ENCODE measurements at places on chromosomes 5 and 9. TPM values are rescaled to one million over a fixed set of nuclear protein-coding genes. Genes with fewer than 3 reads are reported as not detected.

- DNase-seq: no peak
Observed at GRCh38 chr5:40984884-40985283, 75.6 kb downstream of the C7 start.

DNA sequence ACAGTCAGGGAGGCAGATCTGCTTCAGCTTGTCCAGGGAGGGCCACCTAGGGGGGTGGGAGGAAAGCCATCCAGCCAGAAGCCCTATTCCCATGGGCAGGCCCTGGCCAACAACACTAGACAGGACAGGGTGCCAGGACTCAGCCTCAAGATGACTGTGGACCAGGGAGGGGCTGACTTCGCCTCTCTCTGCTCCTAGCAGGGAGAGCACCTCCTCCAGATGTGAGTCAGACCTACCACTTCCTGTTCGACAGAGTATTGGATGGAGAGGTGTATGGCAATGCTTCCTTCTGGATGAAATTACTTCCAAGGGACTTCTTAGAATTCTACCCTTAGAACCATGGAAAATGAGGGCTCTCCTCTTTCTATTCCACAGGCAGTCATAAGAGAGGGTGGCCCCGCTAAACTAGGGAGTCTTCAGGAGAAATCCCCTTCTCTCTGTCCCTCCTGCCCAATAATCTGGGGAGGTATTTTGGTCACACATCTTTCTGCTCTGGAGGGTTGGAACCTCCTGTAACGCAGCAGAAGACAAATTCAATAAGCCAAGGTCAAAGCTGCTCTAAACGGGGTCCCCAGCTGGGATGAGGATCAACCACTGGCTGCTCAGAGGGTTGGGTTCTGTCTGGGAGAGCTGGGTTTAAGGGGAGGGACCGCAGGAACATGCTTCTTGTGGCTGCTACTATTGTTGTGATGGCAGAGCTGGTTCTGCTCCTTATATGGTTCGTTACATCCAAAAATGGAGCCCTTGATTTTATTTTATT lies 23.2 kb upstream of the RCL1 start:
- DNase-seq: no peak

Gene DND1
- total RNA-seq: 0.82 TPM

Gene SHOC1
- total RNA-seq: not detected

GRCh38 chr9:109986521-109986991 lies 206.6 kb downstream of the PALM2AKAP2 start:
- DNase-seq: no peak

GRCh38 chr9:92003308-92004044 lies 53.4 kb upstream of the ROR2 start:
- DNase-seq: no peak

Gene PTGDS
- total RNA-seq: 61.1 TPM

Gene PGM5
- 3.3 TPM for total RNA-seq

Gene NOXA1
- 1.2 TPM for total RNA-seq

DNA sequence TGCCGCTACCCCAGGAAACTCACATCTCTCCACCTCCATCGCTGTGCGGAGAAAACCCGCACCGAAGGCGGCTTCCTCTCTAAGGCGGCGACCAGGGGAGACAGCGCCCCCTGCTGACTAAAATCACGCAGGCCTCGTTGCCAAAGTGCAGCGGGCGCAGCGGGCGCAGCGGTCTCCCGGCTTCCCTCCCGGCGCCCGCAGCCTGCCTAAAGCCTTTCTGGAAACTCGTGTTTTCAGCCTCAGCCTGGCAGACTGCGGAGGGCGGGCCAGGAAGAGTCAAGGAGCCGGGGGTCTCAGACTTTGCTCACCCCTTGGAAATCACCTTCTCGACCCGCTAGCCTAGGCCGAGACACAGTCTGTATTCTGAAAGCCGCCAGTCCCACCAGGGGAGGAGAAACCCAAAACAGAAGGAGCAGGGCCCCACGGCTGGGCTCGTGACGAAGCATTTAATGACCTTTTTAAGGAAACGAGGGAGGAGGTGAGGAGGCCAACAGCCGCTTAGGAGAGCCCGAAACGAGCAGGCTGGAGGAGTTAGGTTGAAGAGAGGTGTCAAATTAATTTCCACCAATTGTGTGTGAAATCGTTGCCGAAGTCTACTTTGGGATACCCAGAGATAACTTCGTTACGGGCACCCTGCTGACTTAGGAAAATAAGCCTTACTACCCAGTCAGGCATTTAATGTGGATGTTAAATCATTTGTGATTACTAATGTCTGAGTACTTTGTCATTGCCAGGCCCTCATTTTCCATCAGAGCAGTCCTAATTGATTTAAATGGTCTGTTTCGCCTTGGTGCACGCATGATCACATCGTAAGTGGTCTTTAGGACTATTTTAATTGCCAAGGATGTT lies 7.3 kb upstream of the FOXB2 start:
- DNase-seq: no peak

GRCh38 chr9:22124263-22125011 lies 115.3 kb upstream of the CDKN2B start:
- no peak for DNase-seq

DNA sequence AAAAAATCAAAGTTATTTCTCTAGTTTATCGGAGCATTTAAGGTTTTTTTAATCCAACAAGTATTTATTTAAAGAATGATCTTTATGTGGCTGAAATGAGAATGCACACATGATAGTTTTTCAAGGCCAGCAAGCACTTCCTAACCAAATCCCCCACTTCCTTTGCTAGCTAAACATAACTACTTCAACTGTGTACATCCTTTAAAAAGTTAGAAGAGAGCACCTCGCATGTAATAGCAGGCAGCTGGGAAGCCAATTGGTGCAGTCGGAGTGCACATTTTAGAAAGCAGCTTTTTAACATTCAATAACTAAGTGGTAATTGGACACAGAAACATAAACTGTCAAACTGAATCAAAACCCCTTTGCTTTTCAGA lies 245.7 kb downstream of the BNC2 start:
- DNase-seq: no peak

DNA sequence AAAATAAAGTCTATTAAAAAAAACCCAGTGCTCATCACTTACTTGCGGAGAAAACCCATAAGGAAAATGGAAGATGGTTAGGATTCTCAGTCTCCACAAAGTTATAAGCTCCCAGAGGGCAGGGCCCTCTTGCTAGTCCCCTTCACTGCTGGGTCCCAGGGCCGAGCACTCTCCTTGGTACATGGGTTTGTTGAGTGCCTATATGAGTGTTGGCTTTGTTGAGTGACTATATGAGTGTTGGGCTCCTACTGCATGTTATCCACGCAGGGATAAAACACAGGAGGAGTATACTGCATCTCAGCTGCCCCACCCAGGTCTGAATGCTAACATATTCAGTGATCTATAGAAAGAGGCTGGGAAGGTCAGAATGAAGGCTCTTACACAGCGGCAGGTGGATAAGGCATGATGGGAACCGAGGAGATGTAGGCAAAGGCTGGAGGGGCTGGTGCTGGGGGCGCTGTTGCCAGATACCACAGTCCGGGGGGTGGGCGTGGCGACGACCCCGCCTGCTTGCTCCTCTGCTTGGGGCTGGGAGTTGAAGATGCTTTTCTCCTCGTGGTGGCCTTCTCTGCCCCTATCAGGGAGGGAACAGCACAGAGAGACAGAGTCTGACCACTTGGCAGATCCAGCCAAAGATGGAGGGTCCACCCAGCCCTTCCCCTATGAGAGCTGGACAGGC lies 11.6 kb downstream of the ORM2 start:
- no peak for DNase-seq

GRCh38 chr5:112010475-112010874 lies 253.5 kb upstream of the NREP start:
- DNase-seq: no peak

DNA sequence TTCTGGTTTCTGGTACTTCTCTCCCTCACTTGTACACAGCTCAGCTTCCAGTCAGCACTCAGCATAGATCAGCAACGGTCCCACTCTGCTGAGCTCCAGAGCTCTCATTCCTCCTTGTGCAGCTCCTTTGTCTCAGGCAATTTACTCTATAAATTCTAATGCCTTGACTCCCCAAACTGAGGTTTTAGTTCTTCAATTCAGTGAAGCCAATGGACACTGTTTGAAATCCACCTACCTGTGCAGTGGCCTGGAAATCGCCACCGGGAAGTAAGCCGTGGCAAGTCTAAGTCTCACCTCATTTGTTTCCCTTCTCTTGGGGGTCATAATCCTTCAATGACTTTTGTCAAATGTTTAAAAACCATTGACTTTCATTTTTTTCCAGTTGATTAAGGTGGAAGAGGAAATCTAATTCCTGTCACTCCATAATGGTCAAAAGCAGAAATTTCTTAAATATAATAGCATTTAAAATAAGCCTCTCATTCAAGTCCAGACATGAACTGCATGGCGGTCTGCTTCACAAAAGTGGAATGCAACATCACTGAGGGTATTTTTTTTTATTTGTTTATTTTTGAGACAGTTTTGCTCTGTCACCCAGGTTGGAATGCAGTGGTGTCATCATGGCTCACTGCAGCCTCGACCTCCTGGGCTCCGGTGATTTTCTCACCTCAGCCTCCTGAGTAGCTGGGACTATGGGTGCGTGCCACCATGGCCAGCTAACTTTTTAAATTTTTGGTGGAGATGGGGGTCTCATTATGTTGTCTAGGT lies 79.6 kb downstream of the C7 start:
- no peak for DNase-seq

DNA sequence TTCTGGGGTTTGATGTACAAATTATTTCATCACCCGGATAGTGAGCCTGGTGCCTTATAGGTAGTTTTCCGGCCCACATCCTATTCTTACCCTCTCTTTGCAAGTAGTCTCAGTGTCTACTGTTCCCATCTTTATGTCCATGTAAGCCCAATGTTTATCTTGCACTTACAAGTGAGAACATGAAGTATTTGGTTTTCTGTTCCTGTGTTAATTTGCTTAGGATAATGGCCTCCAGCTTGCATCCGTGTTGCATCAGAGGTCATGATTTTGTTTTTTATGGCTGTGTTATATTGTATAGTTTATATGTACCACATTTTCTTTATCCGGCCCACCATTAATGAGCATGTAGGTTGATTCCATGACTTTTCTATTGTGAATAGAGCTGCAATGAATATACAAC lies 136.5 kb downstream of the PRR16 start:
- no peak for DNase-seq

DNA sequence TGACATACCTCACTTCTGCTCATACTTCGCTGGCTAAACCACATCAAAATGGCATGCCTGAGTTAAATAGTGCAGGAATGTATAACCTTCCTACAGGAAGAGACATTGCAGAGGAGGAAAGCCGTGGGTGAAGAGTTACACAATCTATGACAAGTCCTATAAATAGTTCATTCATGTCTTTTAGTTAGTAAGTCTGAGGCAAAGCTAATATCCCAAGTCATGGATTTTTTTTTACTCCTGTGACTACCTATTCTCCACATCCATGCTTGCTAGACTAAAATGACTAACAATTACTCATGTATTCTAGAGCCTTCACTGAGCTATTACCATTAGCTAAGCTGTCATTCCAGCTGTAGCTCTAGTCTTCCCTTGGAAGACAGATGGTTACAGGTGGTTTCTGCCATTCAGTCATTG lies 391.3 kb downstream of the NR2F1-AS1 start:
- DNase-seq: no peak

- DNase-seq: no peak
Observed at GRCh38 chr5:57042524-57042931, 90.6 kb upstream of the MIER3 start.

- no peak for DNase-seq
Observed at GRCh38 chr5:142842994-142843905, 73.1 kb downstream of the ARHGAP26 start.

- DNase-seq: peak; percentile 4
Observed at GRCh38 chr5:41835645-41836044, 34.6 kb downstream of the OXCT1 start.

Gene ODF2
- total RNA-seq: 17.1 TPM

Gene SLC6A18
- total RNA-seq: not detected

Gene ADAMTSL1
- total RNA-seq: 11.4 TPM

DNA sequence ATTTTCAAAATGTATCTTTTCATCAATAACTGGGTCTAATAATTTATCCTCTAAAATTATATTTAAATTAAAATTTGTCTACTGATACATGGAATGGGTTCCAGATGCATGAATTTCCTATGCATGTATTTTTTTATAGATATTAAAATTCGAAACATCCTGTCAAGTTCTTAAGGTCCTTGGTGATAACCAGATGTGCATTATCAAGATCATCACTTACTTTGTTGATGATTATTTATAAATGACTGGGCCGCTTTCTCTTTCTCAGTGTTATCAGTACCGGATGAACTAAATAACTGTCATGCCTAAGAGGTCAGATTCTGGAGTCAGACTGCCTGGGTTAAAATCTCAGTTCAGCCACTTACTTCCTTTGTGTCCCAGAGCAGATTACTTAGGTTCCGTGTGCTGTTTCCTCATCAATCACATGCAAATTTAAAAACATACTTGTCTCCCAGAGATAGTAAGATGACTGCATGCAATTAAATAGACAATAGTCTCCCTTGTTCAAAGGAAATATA lies 124.3 kb downstream of the TEX10 start:
- DNase-seq: no peak

Gene PCDHGB2
- 6.1 TPM for total RNA-seq

Gene WNT8A
- total RNA-seq: 0.82 TPM

Gene ANXA2R
- total RNA-seq: 0.41 TPM

Gene PRKACG
- total RNA-seq: not detected

DNA sequence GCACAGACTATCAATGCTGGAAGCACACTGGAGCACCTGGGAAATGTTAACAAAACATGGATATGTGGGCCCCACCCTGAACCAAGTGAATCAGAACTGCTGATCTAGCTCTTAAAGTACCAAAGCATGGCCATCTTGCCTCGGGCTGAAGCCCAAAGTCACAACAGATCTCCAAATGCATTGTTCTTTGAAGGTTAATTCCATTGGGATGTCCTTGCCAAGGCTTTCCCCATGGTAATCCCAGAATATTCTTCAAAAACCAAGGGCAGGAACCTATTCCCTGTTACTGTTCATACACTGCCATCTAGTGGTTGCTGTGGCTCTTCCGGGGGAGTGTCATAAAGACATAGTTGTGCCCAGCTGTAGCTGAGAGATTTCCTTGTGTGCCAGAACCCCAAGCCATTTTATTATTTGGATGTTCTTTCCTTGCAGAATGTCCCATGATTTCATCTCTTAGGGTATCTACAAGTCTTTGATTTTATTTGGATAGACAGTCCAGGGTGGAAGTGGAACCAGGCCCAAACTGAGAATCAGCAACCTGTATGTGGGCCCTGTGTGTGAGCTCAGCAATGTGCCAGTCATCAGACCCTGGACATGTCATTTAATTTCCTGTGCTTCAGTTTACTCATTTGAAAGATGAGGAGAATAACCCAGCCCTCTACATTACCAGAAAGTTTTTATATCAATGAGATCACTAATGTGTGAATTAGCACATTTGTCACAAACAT lies 290.0 kb downstream of the ACTL7B start:
- DNase-seq: peak; percentile 62

- DNase-seq: no peak
Observed at GRCh38 chr5:39505363-39505762, 80.6 kb upstream of the DAB2 start.

DNA sequence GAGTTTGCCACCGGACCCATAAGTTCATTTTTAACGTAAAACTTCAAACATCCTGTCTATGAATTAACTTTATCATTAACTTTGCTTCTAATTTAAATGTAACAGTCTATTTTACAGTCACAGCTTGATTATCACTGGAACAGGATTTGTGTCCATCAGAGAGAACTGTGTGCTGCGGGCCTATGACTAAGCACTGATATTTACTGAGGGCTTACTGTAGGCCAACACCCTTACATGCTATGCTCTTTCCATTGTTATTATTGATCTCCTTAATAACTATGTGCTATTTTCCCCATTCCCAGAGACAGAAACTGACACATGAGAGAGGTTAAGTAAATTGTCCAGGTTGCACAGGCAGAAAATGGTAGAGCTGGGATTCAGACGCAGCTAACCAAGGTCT lies 24.0 kb upstream of the GPR151 start:
- no peak for DNase-seq

All from frontal cortex (tissue), 4 donors.